ENCODE measurements at places on chromosomes 12 and 14. TPM values are rescaled to one million over a fixed set of nuclear protein-coding genes. Genes with fewer than 3 reads are reported as not detected.

DNA sequence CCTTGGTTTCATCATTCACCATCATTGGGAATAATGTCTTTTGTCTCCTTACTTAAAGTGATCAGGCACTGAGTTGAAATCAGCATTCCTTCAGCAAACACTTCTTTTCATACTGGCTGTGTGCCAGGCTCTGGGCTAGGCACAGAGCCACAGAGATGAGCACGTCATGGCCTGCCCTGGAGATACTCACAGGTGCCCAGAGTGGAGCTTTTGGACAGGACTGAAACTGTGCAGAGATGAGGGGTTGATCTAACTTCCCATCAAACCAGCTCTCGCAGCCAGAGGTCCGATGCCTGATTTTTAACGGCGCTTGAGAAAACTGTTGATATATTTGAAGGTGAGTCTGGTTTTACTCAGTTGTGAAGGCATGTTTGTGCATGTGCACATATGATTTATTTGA is 43.1 kb downstream of the CACNA1C start:
- H3K27me3 ChIP-seq, result no peaks in the 10 kb centered on the region
- H3K4me1 ChIP-seq, result peaks cover 13% of the 10 kb centered on the region
- no peak overlapping the region for H3K4me3 ChIP-seq
- no peak for DNase-seq

Gene SLC5A8
- not detected for total RNA-seq

- DNase-seq, result no peak
- no peak overlapping the region for H3K27ac ChIP-seq
- H3K36me3 ChIP-seq, result peaks cover 21% of the 10 kb centered on the region
Measured at GRCh38 chr12:110733900-110734299, 8.8 kb downstream of the PPP1CC start.

Gene ACSS3
- 1.4 TPM for total RNA-seq

- no peaks in the 10 kb centered on the region for H3K27me3 ChIP-seq
- H3K4me1 ChIP-seq, result peaks cover 12% of the 10 kb centered on the region
- no peak for DNase-seq
Measured at GRCh38 chr12:91273560-91273959, 90.9 kb upstream of the DCN start.

Gene GCH1
- total RNA-seq, result 0.56 TPM

GRCh38 chr12:15956413-15957185 is 45.5 kb downstream of the DERA start:
- H3K4me1 ChIP-seq, result no peaks in the 10 kb centered on the region
- no peak overlapping the region for H3K27ac ChIP-seq
- H3K36me3 ChIP-seq, result peaks cover 5% of the 10 kb centered on the region
- H3K4me3 ChIP-seq, result no peak overlapping the region

Gene PMEL
- total RNA-seq, result 1.7 TPM

DNA sequence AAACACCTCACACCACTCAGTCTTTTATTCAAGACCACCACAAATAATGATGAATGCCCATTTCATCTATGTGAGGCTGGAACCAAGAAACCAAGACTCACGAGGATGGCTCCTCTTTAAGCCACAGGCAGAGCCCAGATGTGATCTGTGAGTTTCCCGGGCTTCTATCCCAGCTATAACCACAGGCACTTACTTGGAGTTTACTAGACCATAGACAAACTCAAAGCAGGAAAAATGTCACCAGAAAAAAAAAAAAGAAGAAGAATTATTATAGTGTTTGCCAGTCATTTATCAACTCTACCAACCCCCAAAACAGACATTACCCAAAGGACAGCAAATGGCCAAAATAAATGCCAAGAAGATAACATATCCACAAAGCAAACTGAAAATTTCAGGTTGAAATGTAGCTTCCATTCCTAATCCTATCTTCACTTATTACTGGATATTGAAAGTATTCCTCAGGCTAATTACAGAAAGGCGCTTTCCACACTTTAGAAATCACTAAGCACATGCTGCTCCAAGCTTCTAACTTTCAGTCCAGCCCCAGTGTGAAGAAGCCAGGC is 44.7 kb downstream of the ZFYVE1 start:
- no peaks in the 10 kb centered on the region for H3K4me1 ChIP-seq
- H3K27me3 ChIP-seq, result no peaks in the 10 kb centered on the region
- no peak overlapping the region for H3K4me3 ChIP-seq
- H3K27ac ChIP-seq, result no peak overlapping the region
- peaks cover 47% of the 10 kb centered on the region for H3K36me3 ChIP-seq

GRCh38 chr12:1531153-1531653 is 63.2 kb downstream of the FBXL14 start:
- H3K4me3 ChIP-seq, result peak overlapping the region; percentile 58
- no peaks in the 10 kb centered on the region for H3K36me3 ChIP-seq
- peak overlapping the region; percentile 61 for H3K27ac ChIP-seq
- no peak for DNase-seq
- H3K27me3 ChIP-seq, result no peaks in the 10 kb centered on the region
- peaks cover 41% of the 10 kb centered on the region for H3K4me1 ChIP-seq

Gene ABCC9
- 5.6 TPM for total RNA-seq

Gene NUAK1
- 8.8 TPM for total RNA-seq

DNA sequence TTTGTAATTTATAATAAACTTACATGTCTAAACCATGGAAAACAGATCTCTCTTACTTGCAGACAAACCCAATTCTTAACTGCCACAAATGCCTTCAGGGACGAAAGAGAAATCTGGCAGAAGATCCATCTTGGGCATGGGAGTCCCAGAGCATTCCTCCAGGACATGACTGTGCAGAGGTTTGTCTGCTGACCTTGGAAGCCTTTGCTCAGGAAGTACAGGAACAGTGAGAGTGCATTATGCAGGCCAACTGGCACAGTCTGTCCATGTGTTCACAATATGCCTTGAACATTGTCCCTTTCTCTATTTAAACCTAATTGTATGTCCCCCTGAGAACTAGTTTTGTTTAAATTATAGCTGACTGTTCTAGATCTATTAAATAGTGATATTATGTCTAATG is 467.1 kb downstream of the ATP23 start:
- peak; percentile 31 for DNase-seq
- peaks cover 3% of the 10 kb centered on the region for H3K4me1 ChIP-seq
- no peaks in the 10 kb centered on the region for H3K27me3 ChIP-seq
- H3K27ac ChIP-seq, result no peak overlapping the region

GRCh38 chr14:77782202-77782601 is 17.7 kb upstream of the ADCK1 start:
- no peak overlapping the region for H3K4me3 ChIP-seq
- no peaks in the 10 kb centered on the region for H3K27me3 ChIP-seq
- no peaks in the 10 kb centered on the region for H3K36me3 ChIP-seq
- 0 out of 2 replicates have a peak, but pooled peaks cover 1% of the 10 kb centered on the region for H3K4me1 ChIP-seq

GRCh38 chr12:123056053-123056452 is 75.6 kb downstream of the ARL6IP4 start:
- H3K36me3 ChIP-seq, result no peaks in the 10 kb centered on the region
- peaks cover 19% of the 10 kb centered on the region for H3K4me1 ChIP-seq
- H3K27ac ChIP-seq, result no peak overlapping the region
- peak; percentile 41 for DNase-seq

- H3K27me3 ChIP-seq, result peaks cover 2% of the 10 kb centered on the region
- no peak overlapping the region for H3K27ac ChIP-seq
- peak; percentile 75 for DNase-seq
- no peaks in the 10 kb centered on the region for H3K36me3 ChIP-seq
Measured at GRCh38 chr14:30291216-30291615, 267.7 kb upstream of the G2E3 start.

Gene GLS2
- total RNA-seq, result under 0.01 TPM

DNA sequence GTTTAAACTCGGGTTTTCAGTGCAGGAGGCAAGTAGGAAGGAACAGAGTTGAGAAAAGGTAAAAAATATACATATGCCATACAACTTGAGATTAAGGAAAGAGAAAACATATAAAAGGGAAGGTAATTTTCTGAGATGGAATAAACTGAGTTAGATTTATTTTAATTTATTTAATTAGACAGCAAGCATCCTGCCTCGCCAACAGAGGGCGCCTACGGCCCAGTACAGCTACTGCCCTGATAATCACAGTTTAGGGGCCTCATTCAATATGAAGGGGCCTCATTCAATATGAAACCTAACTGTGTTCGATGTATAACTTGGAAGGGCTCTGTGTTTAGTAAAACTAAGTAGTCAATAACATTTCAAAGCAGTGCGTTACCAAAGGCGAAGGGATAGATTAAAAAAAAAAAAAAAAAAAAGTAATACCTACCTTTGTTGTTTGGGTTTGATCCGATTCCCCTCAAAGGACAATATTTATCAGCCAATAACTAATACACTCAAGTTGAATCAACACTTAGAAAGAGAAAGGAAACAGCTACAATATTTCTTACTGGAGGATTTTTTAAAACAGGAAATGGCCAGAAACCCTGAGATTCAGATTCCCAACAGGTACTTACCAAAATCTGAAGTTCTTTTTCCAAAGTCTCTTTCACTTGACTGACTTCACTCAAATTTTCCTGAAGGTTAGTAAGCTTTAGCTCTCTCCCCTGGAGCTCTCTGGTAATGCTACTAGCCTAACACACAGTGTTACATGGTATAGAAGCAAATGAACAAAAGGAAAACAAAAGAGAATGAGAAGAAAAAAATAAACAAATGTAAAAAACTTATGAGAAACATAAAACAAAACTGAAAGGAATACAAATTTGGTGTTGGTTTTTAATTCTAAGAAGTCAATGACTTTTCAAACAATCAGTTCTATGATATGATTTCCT is 70.0 kb upstream of the VPS33A start:
- H3K36me3 ChIP-seq, result peaks cover 39% of the 10 kb centered on the region
- no peak overlapping the region for H3K27ac ChIP-seq
- H3K4me1 ChIP-seq, result no peaks in the 10 kb centered on the region
- no peaks in the 10 kb centered on the region for H3K27me3 ChIP-seq
- peak; percentile 34 for DNase-seq

GRCh38 chr14:92185559-92185958 is 63.8 kb downstream of the CPSF2 start:
- no peaks in the 10 kb centered on the region for H3K4me1 ChIP-seq
- no peak overlapping the region for H3K4me3 ChIP-seq
- no peak for DNase-seq

Gene DCN
- 241 TPM for total RNA-seq

Gene TAS2R7
- not detected for total RNA-seq

DNA sequence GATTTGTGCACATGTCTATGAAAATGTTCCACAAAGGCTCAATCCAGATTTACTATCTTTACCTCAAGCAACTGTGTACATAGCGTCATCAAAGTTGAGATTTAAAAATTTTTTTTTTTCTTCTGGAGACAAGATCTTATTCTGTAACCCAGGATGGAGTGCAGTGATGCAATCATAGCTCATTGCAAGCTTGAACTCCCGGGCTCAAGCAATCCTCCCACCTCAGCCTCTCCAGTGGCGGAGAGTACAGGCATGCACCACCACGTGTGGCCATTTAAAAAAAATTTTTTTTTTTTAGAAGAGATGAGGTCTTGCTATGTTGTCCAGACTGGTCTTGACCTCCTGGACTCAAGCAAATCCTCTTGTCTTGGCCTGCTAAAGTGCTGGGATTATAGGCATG is 2.3 kb downstream of the COCH start:
- no peaks in the 10 kb centered on the region for H3K36me3 ChIP-seq
- H3K27ac ChIP-seq, result no peak overlapping the region
- peaks cover 55% of the 10 kb centered on the region for H3K27me3 ChIP-seq
- H3K4me1 ChIP-seq, result peaks cover 1% of the 10 kb centered on the region

Gene ESR2
- under 0.01 TPM for total RNA-seq

DNA sequence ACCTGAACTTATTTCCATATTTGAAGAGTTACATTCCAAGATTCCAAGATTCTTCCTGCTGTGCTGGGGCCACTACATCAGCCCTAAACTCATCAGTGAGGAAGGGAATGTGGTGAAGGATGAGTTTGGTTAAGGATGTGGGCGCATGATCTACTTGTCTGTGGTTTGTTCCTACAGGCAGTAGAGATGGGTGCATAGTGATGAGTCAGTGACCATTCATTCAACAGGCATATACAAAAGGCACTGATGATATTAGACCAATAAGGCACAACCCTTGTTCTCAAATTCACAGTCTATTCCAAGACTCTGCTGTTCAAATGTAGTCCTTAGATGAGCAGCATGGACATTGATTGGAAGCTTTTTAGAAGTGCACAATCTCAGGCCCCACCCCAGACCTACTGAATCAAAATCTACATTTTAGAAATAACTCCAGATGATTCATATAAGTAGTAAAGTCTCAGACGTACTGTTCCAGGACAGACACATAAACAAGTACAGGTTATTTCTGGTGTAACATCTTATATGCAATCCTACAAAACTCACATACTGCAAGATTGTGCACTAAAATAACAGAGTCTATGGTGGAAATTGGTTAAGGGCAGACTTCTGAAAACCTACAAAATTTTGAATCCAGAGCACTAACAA is 47.7 kb upstream of the MAP3K9 start:
- H3K27ac ChIP-seq, result no peak overlapping the region
- no peaks in the 10 kb centered on the region for H3K27me3 ChIP-seq
- H3K4me3 ChIP-seq, result no peak overlapping the region
- DNase-seq, result peak; percentile 96
- H3K4me1 ChIP-seq, result peaks cover 3% of the 10 kb centered on the region

Gene INHBC
- total RNA-seq, result not detected

Gene VRTN
- not detected for total RNA-seq

- no peaks in the 10 kb centered on the region for H3K36me3 ChIP-seq
- no peaks in the 10 kb centered on the region for H3K27me3 ChIP-seq
- H3K4me3 ChIP-seq, result no peak overlapping the region
- no peak for DNase-seq
- no peak overlapping the region for H3K27ac ChIP-seq
Measured at GRCh38 chr14:36430169-36430568, 89.9 kb downstream of the NKX2-1 start.

GRCh38 chr12:81034926-81035325 is 43.0 kb upstream of the ACSS3 start:
- no peaks in the 10 kb centered on the region for H3K36me3 ChIP-seq
- no peak overlapping the region for H3K4me3 ChIP-seq
- no peak overlapping the region for H3K27ac ChIP-seq
- DNase-seq, result no peak
- no peaks in the 10 kb centered on the region for H3K27me3 ChIP-seq
- no peaks in the 10 kb centered on the region for H3K4me1 ChIP-seq

GRCh38 chr12:105736498-105736897 is 402.3 kb downstream of the NUAK1 start:
- no peak overlapping the region for H3K27ac ChIP-seq
- peaks cover 8% of the 10 kb centered on the region for H3K27me3 ChIP-seq
- H3K4me1 ChIP-seq, result peaks cover 2% of the 10 kb centered on the region
- no peak overlapping the region for H3K4me3 ChIP-seq

DNA sequence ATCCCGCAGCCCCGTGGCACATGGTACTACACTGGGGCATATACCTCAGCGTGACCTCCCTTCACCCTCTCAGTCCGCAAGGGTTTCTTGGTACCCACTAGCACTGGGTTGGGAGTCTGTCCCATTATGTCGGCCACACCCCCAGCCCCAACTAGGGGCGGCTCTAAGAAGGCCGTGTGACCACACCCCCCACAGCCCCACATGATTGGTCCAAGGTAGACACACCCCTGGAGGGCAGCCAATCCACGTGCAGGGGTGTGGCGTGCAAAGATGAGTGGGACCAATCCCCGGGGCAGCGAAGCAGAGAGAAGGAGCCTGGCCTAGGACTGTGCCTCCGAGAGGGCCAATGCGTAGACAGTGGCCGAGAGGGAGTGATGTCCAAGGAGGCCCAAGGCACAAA is 34.6 kb upstream of the BEGAIN start:
- no peaks in the 10 kb centered on the region for H3K4me1 ChIP-seq
- no peaks in the 10 kb centered on the region for H3K36me3 ChIP-seq
- no peak overlapping the region for H3K27ac ChIP-seq
- peaks cover 72% of the 10 kb centered on the region for H3K27me3 ChIP-seq
- no peak for DNase-seq

Gene FAM181A
- not detected for total RNA-seq
